ENCODE measurements at places on chromosomes 2 and 18.

GRCh38 chr2:151111599-151112278 is 149.9 kb downstream of the RBM43 start:
- peak; percentile 9 for DNase-seq

DNA sequence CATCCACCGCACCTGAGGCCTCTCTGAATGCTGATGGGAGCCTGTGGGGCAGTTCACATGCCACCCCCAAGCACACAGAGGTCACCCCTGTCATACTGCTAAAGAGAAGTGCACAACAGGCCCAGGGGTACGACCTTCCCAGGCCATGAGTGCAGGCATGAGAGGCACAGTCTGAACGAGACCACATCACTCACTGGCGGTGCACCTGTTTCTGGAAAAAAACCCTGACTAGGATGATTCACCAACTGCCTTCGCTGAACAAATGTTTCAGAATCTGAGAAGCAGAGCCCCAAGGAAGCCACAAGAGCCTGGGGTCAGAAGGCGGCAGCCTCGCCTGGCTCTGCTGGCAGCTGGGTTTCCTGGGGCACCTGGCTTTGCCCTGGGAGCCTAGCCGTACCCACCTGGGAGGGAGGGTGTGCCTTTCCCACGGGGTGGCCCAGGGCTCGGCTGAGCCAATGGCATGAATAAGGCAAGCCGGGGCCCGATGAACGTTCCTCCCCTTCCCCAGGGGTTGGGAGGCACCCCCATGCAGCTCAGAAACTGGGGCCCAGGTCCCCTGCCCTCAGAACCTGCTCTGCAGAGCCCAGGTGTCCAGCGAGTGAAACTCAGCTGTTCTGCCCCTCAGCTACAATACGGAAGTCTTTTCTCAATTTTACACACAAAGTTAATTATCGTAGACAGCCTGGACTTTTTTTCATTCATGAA is 73.8 kb downstream of the HDAC4 start:
- DNase-seq: peak; percentile 89

- DNase-seq: no peak
These were observed 385.2 kb downstream of the CDH7 start for GRCh38 chr18:66136039-66136438.

- DNase-seq: no peak
These were observed 2.4 kb upstream of the ID2 start for GRCh38 chr2:8679567-8679826.

DNA sequence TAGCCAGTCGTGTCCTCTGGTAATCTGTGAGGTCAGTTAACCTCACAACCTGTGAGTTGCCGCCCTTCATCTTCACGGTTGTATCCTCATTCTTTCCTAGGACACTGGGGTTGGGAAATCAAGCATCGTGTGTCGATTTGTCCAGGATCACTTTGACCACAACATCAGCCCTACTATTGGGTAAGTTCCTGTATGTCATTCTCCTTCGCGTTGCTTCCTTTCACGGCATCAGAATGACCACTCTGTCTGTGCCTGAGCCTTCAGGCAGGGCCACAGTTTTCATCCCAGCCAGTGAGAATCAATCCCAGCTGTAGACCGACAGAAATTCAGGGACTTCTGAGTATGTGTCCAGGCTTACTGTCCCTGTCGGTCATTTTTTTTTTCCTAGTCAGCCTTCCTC is 67.1 kb downstream of the RAB31 start:
- no peak for DNase-seq

DNA sequence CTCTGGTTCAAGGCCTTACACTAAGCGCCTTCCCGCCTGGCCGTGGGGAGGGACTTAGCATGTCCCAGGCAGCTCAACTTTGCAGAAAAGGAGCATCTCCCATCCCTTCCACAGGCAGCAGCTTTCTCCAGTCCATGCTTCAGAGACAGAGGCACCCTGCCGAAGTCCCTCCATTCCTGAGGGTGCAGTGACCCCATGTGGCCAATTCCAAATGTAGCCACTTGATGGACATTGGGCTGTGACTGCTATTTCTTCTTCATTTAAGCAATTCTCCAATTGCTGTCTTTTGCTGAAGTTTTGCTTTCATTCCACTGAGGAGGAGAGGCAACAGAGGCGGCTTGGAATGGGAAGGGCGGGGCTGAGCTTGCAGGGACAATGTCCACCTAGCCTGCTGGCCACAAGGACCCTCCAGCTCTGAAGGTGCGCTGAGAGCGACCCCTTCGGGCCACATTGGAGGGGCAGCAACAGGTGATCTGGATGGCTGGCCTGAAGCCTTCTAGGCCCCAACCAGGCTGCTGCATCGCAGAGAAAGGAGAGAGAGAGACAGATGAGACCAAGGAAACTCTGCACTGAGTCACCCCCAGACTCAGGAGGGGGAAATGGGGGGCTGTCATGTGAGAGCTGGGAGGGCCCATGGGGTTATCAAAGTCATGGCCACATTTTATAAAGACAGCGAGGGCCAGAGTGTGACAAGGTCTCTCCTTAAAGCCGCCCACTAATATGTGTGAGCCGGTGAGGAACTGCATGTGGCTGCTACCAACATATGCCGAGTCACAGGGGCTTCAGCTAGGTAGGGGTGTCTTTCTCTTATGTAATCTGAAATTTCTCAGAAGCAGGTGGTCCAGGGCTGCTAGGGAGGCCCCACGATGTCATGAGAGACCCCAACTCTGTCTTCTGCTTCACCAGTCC is 61.3 kb downstream of the LONRF2 start:
- peak; percentile 13 for DNase-seq

GRCh38 chr2:149346272-149346671 is 15.9 kb downstream of the LYPD6 start:
- DNase-seq: no peak

- peak; percentile 43 for DNase-seq
These were observed 94.8 kb upstream of the SERTAD2 start for GRCh38 chr2:64748561-64748960.

DNA sequence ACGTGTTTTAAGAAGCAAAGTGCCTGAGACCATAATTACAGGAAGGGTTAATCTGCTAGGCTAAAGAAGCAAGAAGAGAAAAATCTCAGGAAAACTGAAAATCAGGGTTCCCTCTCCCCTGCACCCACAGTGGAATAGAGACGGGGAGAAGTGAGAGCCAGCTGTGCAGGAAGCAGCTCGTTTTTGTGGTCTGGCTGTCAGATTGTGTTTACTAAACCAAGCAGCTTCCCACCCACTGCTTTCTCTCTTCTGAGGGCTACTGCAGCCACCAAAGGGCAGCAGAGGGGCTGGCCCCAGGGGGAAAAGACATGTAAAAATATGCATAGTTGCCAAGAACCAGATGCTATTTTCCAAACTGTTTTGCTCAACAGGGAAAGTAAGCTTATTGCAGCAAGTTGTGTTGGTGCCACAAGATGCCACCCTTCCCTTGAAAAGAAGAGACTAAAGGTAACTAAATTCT is 72.6 kb upstream of the THUMPD2 start:
- no peak for DNase-seq

GRCh38 chr2:709138-709765 is 32.0 kb upstream of the TMEM18 start:
- no peak for DNase-seq

DNA sequence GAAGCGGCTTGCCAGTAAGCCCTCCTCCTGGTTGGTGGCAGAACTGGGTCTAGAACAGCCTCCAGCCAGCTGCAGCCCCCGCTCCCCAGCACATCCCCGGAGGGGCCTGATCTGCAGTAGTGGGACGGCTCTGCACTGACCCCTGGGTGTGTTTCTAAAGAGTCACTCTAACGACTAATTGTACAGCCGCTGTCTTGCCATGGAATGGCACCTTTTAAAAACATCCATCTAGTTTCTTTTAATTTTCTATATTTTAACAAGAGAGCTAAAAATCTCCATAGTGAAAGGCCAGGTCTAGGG is 82.0 kb downstream of the MTCL1 start:
- no peak for DNase-seq

DNA sequence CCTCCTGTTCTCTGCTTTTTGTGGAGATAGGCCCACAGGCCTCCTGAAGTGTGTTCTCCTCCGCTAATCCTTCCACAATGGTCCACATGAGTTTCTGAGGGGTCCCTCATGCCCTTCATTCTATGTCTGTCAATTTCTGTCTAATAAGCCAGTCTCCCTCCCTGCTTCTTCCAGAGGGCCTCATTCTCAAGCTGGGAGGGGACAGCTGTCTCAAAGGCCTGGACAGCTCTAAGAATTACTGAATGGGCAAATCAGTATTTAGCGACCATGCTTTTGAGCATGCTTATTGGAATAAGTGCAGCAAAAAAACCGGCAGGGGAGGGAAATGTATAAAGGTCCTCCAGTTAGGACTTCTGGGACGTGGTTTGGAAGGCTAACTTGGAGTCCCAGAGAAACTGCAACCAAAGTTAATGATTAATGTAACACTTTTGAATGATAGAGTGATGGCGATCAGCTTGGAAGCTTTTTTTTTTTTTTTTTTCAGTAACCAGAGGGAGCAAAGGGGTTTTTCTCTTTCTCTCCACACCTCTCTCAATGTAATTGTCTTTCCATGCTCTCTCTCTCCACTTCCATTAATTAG is 890.7 kb upstream of the POU3F3 start:
- DNase-seq: no peak

GRCh38 chr2:118642501-118642900 is 204.9 kb downstream of the EN1 start:
- DNase-seq: no peak

GRCh38 chr2:73984922-73985307 is 205 bp downstream of the TET3 start:
- peak; percentile 66 for DNase-seq

GRCh38 chr2:72781480-72781879 is 44.4 kb downstream of the EXOC6B start:
- no peak for DNase-seq

- DNase-seq: peak; percentile 61
These were observed 5.5 kb upstream of the SFT2D3 start for GRCh38 chr2:127695491-127696472.

- DNase-seq: peak; percentile 78
These were observed 59.9 kb downstream of the SUMO1 start for GRCh38 chr2:202178346-202178958.

DNA sequence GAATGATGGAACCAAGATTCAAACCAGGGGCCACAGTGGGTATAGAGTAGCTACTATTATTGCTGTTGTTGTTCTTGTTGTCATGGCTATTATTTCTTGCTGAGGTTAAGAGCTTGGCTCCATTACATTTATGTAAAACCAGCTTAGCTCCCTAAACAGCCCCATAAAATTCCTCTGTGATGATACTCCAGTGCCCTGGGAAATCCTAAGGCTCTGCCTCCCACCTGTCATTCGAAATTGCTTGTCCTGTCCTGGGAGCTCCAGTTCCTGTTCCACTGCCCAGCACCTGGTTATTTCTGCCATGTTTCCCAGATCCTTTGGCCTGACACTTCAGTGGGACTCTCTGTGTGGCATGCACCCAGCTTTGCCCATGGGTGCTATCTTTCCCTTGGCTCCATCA is 27.8 kb upstream of the NCOA1 start:
- no peak for DNase-seq

GRCh38 chr2:69298261-69298660 is 88.8 kb downstream of the GFPT1 start:
- no peak for DNase-seq

DNA sequence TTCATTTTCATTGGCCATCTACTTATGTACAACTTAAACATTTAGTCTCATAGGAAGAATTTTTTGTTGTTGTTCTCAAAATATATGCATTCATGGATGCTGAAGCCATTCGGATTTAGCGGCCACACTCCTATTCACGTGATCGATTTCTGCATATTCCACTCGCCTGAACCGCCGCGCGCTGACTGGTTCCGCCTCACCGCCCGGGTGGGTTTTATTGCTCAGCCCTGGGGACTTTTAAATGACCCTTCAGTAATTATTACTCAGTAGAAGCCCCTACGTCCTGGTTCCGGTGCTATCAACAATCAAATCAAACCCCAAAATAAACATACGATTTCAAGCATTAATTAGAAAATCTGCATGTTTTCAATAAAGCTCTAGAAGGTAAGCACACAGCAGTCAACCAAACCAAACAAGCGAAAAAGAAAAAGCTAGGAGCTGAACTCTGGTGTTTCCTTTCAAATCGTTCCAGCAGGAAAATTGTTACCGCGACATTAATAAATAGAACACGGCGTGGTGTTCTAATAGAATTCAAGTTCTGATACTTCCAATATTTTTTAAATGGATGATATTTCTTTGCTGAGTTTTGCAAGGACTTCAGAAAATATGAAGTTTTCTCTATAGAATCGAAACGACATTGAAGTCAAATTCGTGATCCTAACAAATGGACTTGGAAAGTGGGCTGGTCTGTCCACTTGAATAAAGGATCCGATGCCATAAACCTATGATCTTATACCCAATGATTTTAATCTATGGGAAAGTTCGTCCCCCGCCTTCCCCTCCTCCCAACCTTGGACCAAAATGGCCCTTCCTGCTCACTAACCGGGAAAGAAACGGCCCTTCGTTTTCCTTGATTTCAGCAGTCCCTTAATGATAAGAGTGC is 9.3 kb downstream of the PAX3 start:
- no peak for DNase-seq

GRCh38 chr2:118880501-118880900 is 33.1 kb upstream of the EN1 start:
- DNase-seq: no peak

GRCh38 chr2:211251016-211251415 is 694.6 kb downstream of the CPS1 start:
- DNase-seq: no peak

DNA sequence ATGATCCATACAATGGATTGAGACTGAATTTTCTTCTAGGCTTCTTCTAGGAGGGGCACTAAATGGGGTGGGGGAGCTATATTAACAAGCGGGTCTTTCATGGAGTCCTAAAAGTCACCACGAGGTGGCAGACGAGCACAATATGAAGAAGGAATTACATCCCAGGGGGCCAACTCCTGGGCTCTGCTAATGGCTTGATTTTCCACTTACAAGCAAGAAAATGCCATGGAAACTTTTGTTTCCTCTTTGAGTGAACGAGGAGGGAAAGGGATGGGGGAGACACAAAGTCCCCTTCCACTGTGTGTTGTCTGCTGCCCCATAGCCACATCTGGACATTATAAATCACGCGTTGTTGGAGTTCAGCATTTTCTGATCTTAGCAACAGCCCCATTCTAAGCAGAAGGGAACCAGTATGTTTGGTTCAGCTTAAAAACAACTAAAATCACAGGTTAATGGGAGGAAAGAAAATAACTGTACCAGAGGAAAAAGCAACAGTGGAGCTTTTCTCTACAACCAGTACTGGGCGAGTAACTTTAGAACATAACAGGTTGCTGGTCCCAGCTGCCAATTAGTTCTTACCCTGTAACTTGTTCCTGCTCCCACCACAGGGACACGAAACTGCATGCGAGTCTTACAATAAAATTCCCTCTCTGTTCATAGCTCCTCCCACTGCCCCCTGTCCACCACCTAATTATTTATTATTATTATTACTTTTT is 285.0 kb upstream of the PARD3B start:
- peak; percentile 44 for DNase-seq

- DNase-seq: no peak
These were observed 40.8 kb upstream of the SCLY start for GRCh38 chr2:238019962-238020361.

DNA sequence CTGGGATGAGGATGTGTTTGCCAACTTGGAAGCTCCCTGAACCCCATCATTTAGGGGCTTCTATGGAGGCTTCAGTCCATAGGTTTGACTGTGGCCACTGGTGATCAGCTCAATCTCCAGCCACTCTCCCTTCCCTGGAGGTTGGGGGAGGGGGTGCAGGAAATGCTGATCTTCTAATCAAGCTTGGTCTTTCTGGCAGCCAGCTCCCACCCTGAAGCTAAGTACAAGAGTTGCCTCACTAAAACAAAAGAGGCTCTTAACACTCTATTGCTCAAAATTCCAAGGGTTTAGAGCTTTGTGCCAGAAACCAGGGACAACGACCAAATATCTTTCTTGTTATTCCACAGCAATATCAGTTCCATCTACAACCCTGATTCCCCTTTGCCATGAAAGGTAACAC is 19.4 kb upstream of the MPPE1 start:
- no peak for DNase-seq

- no peak for DNase-seq
These were observed 99.5 kb downstream of the DYSF start for GRCh38 chr2:71552861-71553301.
